Bronchial epithelial cell (primary cell): ENCODE measurements at places on chromosomes 6 and 20. TPM values are rescaled to one million over a fixed set of nuclear protein-coding genes. Genes with fewer than 3 reads are reported as not detected.

DNA sequence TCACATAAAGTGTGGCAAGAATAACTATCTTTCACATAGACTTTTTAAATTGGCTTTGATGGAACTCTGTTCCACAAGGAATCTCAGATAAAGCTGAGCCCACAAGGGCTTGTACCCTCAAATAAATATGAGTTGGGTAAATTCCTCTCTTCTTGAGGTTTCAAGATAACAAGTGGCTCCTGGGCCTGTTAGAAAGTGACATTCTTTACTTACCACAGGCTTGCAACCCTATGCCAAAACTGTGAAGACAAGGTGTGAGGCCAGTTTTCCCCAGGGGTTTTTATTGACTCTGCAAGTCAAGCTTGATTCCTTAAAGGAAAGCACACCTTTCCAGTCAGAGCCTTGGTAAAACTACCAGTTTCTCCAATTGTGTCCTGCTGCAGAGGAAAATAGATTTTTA, 664.8 kb upstream of the GJE1 start:
- no peak for DNase-seq

- DNase-seq = no peak
Measured at GRCh38 chr6:48098923-48099322, 12.1 kb downstream of the PTCHD4 start.

- DNase-seq = peak; percentile 70
Measured at GRCh38 chr6:105587349-105588122, 184.7 kb upstream of the PREP start.

DNA sequence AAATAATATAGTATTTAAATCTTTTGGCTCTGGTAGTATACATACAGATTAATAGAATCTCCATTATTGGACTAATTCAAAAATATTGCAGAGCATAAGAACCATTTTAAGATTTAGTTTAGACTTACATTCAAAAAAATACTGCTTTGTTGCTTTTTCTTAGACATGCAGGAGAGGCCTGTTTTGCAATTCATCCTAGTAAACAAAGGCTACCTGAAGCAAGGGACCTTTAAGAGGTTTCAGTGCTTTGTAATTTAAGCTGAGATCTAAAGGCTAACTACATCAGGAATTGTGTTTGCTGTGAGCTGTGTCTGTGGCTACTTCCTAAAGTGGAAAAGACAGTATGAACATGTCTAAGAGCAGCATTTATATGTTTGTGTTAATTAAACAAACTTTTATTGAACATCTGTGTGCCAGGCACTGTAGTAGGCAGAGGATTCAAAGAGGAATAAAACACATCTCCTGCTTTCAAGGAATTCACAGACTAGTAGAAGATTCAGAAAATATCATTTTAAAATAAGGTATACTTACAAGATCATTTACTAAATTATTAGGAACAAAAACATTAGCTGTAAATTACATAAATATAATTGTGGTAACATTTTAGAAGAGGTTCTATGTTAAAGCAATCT, 29.1 kb upstream of the CALHM6 start:
- DNase-seq = no peak

DNA sequence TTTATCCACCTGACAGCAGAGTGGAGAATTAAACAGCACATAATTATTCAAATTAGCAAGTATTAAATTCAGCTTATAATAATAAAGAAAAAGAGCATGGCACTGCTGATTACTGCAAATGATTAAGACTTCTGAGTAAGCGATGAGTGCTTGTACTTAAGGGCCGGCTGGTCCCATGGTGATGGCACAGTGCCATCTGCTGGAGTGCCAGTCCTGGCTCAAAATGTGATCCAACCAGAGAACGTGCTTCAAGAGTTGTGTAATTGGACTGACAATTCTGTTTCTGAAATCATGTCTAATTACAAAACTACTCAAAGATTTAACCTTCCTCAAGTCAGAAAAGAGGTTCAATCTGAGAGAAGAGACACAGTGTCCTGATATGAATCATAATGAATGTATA, 181.6 kb upstream of the RGS17 start:
- peak; percentile 86 for DNase-seq

GRCh38 chr6:29424168-29424567, 9.4 kb downstream of the OR12D1 start:
- no peak for DNase-seq

- no peak for DNase-seq
Measured at GRCh38 chr20:991850-992249, 10.3 kb downstream of the RSPO4 start.

DNA sequence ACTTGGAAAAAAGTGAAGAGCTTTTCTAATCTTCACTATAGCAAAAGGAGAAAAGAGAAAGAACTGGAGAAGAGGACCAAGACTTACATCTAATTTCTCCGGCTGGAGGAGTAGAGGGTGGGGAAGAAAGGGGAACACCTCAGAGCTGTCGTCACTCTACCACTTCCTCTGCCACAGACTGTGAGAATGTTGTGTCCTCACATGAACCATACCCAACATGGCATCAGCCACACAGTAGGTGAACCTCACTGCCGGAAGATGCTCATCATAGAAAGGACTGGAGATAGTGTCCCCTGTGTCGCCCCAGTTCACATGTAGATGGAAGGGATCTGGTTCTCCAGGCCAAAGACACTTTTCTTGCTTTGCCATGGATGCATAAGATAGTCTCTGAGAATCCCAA, 604.4 kb upstream of the NOX3 start:
- no peak for DNase-seq

DNA sequence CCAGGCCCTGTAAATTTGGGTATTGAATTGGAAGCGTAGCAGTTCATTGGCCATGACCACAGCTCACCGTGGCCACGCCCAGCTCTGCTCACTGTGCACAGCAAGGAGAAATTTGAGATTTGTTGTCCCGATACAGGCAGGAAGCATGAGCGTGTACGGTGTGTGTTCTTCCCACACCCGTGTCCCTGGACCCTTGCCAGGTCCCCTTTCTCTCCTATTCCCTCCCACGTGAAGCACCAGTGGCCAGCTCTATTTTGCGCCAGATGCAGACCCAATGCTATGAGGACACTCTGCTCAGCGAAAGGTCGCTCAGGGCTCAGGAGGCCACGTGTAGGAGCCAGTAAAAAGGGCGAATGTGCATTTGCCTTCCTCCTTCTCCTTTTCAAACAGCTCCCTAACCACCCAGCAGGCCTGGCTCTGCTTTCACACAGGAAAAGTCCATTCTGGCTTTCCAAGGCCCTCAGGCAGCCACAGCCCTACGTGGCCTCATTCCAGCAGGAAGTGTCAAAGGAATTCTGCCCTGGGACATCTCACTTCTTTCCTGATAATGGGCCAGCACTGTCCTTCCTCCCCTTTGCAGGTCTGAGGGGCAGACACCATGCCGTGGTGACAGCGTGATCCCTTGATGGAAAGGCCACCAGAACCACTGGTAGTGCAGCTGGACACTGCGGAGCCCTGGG, 499.2 kb upstream of the CDH4 start:
- DNase-seq = no peak

DNA sequence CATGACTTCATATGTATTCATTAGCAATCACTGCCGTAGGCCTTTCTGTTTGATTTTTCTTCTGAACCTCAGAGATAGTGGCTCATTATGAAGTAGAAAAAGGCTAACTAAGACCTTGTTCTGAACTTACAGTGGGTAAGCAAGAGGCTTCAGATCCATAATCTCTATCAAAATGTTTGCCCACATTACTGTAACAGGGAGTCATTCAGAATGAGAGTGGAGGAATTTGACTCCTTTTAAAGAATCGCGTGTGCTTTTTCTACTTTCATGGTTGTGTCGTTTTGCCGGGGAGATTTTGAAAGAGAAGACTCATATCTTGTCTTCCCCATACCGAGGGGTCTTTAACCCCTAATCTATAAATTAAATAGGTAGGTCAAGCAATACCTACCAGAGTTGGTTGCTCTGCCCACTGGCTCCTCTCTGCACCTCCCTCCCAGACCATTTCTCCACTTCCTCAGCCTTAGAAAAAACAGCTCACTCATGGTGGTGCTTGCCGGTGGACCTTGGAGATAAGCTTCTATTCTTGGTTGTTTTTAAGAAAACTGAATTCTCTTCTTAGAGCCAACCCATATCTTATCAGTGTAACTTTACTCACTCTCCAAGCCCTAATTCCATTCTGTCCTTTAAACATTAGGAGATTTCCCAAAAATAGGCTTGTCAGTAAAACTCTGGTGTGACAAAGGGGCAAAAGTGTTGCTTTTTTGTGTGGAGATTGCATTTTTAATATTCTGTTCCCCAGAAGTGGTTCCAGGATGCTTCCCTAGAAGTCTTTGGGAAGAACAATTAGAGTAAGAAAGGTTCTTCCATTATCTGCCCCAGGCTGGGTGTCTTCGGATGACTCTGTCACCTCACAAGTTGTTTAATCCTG, 56.6 kb downstream of the E2F3 start:
- DNase-seq = no peak

The EYA2 gene
- total RNA-seq = 8.4 and 10.6 TPM in 2 replicates

The MYBL2 gene
- under 0.01 and 1.0 TPM in 2 replicates for total RNA-seq

The CFB gene
- 2.4 and 2.6 TPM in 2 replicates for total RNA-seq
